HS-27A (cell line): ENCODE measurements at places on chromosomes 11 and 22.

DNA sequence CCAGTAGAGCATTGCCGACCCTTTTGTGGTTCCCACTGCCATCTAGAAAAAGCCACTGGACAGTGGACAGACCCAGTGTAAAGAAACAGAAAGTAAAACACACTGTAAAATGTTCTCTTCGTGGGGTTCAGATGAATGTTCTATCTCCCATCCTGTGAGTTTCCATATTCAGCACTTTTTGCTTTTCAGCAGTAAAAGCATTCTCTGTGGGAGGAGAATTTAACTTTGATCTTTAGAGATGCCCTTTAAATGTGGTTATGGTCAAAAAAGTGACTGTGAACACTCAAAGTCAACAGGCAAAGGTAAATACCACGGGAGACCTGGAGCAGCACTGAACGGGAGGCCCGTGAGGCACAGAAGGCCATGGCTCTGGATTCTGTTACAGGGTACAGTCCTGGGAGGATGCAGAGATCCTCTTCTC, 53.9 kb downstream of the FLI1 start:
- no peak for DNase-seq

- DNase-seq: no peak
These were observed 706 bp downstream of the DCPS start for GRCh38 chr11:126304457-126305075.

- DNase-seq: no peak
These were observed 3.2 kb upstream of the BIRC2 start for GRCh38 chr11:102343809-102344208.

DNA sequence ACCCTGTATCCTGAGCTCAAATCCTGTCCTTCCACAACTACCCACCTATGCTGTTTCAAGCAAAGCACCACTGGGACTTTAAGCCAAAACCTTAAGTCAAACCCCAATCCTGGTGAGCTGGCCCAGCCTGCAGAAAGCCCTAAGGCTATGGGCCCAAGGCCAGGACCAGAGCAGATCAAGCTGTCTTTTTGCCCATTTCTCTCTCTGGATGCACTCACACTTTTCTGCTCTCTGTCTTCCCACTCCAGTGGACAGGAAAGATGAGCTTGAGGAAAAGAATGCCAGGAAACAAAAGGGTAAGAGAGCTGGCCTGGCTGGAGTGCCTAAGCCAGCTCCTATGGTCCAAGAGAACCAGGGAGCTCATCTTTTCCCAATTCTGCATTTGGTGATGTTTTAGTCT, 284.3 kb upstream of the ISX start:
- DNase-seq: no peak

DNA sequence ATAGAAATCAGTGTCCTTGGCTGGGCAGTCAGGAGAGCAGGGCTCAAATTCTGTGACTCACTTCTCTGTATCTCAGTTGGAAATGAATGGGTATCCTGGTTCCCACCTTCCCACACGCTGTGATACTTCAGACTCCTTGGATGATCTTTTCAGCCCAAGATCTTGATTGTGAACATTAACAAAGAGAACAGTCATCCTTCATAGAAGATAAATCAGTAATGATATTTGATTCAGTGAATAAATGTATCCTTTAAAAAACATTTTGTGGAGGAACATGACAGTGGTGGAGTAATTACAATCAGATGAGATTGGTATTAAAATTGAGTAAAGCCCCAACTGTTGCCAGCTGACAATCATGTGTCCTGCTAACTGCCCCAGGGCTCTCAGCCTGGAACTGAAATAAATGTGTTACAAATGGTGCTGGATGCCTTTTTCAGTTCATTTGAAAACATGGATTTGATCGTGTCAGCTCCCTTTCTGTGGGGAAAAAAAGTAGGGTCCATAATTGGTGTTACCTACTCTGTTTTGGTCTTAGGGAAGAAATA, 72.9 kb upstream of the OR5AN1 start:
- no peak for DNase-seq
